Left ventricle myocardium superior (tissue), 1 donor: ENCODE measurements at places on chromosomes 7 and 10. TPM values are rescaled to one million over a fixed set of nuclear protein-coding genes. Genes with fewer than 3 reads are reported as not detected.

HOXA6 gene
- not detected for total RNA-seq

CYP2E1 gene
- 0.69 TPM for total RNA-seq

PLXDC2 gene
- total RNA-seq = 12.4 TPM

COL17A1 gene
- total RNA-seq = 0.32 TPM

NRAP gene
- 826 TPM for total RNA-seq

CHN2 gene
- total RNA-seq = 32.2 TPM

ADAMTS14 gene
- 0.10 TPM for total RNA-seq

GPRIN2 gene
- not detected for total RNA-seq

TUBAL3 gene
- total RNA-seq = 0.12 TPM

VWDE gene
- not detected for total RNA-seq

NFE2L3 gene
- total RNA-seq = 0.94 TPM

AKR1D1 gene
- total RNA-seq = not detected

TLX1 gene
- total RNA-seq = not detected

CYP3A4 gene
- total RNA-seq = not detected

SP8 gene
- not detected for total RNA-seq

NKX2-3 gene
- not detected for total RNA-seq

ZWINT gene
- 1.8 TPM for total RNA-seq

SPDYE16 gene
- not detected for total RNA-seq

SLC29A4 gene
- total RNA-seq = 2.3 TPM

CACNA2D1 gene
- 48.1 TPM for total RNA-seq

ELOVL3 gene
- total RNA-seq = not detected

NEUROG3 gene
- not detected for total RNA-seq

ZFAND2A gene
- total RNA-seq = 5.9 TPM

CDC14C gene
- total RNA-seq = not detected

CCDC3 gene
- total RNA-seq = 2.4 TPM

ABHD11 gene
- total RNA-seq = 24.0 TPM

CLRN3 gene
- total RNA-seq = not detected

ZPBP gene
- not detected for total RNA-seq
